Naive thymus-derived CD4-positive, alpha-beta T cell (primary cell): ENCODE measurements at places on chromosomes 6 and 20. TPM values are rescaled to one million over a fixed set of nuclear protein-coding genes. Genes with fewer than 3 reads are reported as not detected.

- no peak for DNase-seq
These were observed 208.0 kb downstream of the EYA2 start for GRCh38 chr20:47102629-47103028.

DNA sequence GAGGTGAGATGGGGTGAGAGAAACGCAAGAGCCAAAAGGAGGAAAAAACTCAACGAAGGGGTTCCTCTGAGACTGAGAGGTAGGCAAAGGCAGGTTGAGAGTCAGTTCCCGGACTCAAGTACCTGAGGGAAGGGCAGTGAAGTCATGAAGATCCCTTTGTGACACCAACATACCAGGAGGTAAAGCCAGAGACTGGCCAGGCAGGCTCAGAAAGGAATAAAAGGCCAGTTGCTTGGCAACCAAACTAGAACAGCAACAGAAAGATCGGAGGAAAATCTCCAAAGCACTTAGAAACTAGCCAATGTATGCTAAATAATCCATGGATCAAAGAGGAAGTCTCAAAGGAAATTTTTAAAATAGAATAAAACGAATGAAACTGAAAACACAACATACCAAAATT, 209.8 kb upstream of the PROKR2 start:
- no peak for DNase-seq

SNAI1 gene
- total RNA-seq: 7.0 TPM

GRCh38 chr6:104601131-104601651, 258.5 kb downstream of the HACE1 start:
- DNase-seq: no peak

SCAF8 gene
- 54.9 TPM for total RNA-seq

GRCh38 chr20:33881989-33882388, 70.8 kb downstream of the CHMP4B start:
- no peak for DNase-seq

- no peak for DNase-seq
These were observed 58.5 kb downstream of the GRM1 start for GRCh38 chr6:146087386-146087785.

- no peak for DNase-seq
These were observed 718.4 kb upstream of the CHD6 start for GRCh38 chr20:42336576-42336975.

- DNase-seq: no peak
These were observed 111.8 kb upstream of the QKI start for GRCh38 chr6:163302747-163303146.

F13A1 gene
- total RNA-seq: 5.5 TPM

GRCh38 chr20:46674253-46675083, 14.8 kb downstream of the TP53RK start:
- DNase-seq: no peak

DNA sequence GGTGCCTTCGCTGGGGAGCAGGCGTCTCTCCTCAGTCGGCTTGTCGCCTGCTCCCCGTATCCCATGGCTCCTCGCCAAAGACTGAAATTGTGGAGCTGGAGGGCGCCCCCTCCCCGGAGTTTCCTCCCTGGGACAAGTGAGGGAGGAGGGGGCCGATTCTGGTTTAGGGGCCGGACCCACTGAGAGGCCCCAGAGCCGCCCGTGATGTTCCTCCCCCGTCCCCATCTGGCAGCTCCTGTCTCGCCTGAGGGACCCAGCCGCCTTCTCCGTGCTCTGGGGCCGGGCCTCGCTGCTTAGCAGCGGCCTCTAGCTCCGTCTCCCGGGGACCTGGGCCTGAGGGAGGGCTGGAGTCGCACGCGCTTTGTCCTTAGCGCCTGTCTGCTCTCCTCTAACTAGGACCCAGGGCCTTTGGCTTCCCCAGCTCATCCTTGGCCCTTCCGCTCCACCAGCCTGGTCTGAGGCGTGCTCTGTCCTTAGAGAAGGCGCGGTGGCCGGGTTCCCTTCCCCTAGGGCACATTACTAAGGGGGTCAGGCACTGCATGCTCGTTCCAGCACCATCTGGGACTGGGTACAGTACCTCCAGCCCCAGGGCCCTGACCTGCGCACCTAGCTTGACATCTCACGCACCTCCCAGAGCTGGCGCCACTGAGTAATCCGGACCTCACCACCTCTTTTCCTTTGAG, 29.7 kb downstream of the SLC12A5 start:
- DNase-seq: no peak

DNA sequence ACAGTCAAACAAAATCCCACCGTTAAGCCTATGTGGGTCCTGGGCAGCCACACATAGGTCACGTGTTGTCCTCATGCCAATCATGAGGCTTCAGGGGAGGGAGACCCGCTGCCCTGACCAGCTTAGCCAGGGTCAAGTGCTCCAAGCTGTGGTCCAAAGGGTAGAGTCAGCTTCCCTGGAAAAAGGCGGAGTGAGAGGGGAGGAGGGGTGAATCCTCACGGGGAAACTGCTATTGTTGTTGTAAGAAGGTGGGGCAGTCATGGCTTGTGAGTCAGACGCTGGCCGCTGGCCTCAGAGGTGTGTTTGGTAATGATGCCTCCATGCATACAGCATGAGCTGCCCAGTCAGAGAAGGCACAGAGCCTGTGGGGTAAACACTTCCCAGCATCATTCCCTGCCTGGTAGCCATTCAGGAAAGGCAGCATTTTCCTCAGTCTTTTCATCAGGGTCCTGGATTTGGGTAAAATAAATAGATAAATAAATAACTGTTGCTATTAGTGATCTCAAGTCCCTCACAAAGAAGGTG, 8.7 kb downstream of the CST3 start:
- DNase-seq: no peak

GRCh38 chr6:46491201-46491627, at the start of gene RCAN2:
TSS of gene RCAN2 (minus strand) at chr6:46491449.
- DNase-seq: no peak

DNA sequence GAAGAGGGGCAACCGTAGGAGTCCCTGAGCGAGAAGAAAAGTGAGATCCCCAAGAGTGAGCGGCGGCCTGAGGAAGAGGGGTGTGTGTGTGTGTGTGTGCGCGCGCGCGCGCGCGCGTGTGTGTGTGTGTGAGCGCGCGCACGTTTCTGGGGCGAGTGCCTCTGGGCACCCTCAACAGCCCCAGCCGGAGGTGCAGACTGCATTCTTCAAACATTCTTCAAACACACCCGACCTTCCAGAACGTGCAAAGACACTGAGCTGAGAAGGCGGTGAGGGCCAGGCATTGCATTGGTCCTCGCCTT, 76.2 kb upstream of the FOXP4 start:
- DNase-seq: peak; percentile 8
